Thoracic aorta (tissue), 2 donors: ENCODE measurements at places on chromosomes 3 and 15. TPM values are rescaled to one million over a fixed set of nuclear protein-coding genes. Genes with fewer than 3 reads are reported as not detected.

GRCh38 chr3:129942296-129942695 lies 32.2 kb upstream of the TRH start:
- no peaks in the 10 kb centered on the region for H3K4me1 ChIP-seq
- H3K27ac ChIP-seq = no peak overlapping the region
- H3K4me3 ChIP-seq = no peak overlapping the region
- no peak for DNase-seq

RPL15 gene
- total RNA-seq = 1,268 TPM

- H3K4me1 ChIP-seq = no peaks in the 10 kb centered on the region
- H3K36me3 ChIP-seq = peaks cover 22% of the 10 kb centered on the region
- DNase-seq = no peak
- no peak overlapping the region for H3K27ac ChIP-seq
Measured at GRCh38 chr15:28124841-28125240, 25.7 kb upstream of the OCA2 start.

RARRES1 gene
- 63.8 TPM for total RNA-seq

GPR171 gene
- 7.0 TPM for total RNA-seq

- no peak for DNase-seq
- no peaks in the 10 kb centered on the region for H3K27me3 ChIP-seq
- H3K4me1 ChIP-seq = peaks cover 39% of the 10 kb centered on the region
- H3K36me3 ChIP-seq = no peaks in the 10 kb centered on the region
- peak overlapping the region; percentile 98 for H3K27ac ChIP-seq
- no peak overlapping the region for H3K4me3 ChIP-seq
Measured at GRCh38 chr3:126098391-126098858, 14.5 kb upstream of the SLC41A3 start.

IQCF5 gene
- total RNA-seq = not detected

DNA sequence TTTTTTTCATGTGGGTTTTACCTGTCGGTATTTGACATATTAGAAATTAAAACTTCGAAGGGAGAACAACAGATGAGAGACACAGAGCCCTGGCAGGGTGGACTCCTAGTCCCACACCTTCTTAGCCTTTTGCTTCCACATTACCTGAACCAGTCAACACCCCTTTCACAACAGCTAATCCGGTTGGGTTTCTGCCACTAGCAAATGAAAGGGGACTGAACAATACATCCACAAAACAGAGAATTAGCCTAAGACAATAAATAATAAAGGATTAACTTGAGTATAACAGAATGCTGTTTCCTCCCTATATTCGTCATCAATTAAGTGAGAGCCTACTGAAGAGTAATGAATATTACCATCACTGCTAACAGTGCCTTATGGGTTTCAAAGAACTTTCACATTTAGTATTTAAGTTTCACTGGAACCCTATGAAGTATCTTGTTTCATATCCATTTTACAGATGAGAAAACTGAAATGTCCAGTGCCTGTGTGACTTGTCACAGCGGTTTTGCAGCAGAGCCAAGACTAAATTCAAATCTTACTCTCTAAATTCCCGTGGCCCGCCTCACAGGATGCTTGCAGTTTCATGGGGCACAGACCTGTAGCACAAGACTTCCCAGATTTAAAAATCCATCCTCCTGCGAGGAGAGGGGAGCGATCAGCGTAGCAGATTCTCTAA lies 1.0 kb upstream of the RAB8B start:
- peaks cover 10% of the 10 kb centered on the region for H3K4me1 ChIP-seq
- H3K4me3 ChIP-seq = peak overlapping the region; percentile 97
- H3K36me3 ChIP-seq = no peaks in the 10 kb centered on the region
- H3K27ac ChIP-seq = peak overlapping the region; percentile 40

DNA sequence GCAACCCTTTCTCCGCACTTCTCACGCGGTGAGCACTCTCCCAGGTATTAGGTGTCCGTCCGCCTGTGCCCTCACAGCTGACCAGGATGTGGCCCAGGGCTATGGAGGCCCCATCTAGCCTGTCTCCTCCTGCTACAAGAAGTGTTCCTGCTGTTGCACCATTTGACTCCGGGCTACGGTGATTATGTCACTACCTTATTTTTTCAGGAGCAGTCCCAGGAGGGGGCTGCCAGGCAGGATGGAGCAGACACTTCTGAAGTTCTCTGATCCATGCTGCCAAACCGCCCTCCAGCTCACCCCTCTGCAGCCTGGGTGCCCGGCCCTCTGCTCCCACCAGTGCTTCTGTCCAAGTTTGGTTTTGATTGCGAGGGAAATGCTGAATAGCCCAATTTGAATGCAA lies 36.9 kb downstream of the ZXDC start:
- no peaks in the 10 kb centered on the region for H3K4me1 ChIP-seq
- DNase-seq = no peak
- peaks cover 22% of the 10 kb centered on the region for H3K36me3 ChIP-seq
- no peaks in the 10 kb centered on the region for H3K27me3 ChIP-seq
- no peak overlapping the region for H3K27ac ChIP-seq
- H3K4me3 ChIP-seq = no peak overlapping the region

GRCh38 chr15:96285729-96286254 lies 44.7 kb upstream of the NR2F2 start:
- H3K4me1 ChIP-seq = no peaks in the 10 kb centered on the region
- no peak overlapping the region for H3K4me3 ChIP-seq
- H3K27me3 ChIP-seq = no peaks in the 10 kb centered on the region
- no peak for DNase-seq
- H3K27ac ChIP-seq = no peak overlapping the region

DNA sequence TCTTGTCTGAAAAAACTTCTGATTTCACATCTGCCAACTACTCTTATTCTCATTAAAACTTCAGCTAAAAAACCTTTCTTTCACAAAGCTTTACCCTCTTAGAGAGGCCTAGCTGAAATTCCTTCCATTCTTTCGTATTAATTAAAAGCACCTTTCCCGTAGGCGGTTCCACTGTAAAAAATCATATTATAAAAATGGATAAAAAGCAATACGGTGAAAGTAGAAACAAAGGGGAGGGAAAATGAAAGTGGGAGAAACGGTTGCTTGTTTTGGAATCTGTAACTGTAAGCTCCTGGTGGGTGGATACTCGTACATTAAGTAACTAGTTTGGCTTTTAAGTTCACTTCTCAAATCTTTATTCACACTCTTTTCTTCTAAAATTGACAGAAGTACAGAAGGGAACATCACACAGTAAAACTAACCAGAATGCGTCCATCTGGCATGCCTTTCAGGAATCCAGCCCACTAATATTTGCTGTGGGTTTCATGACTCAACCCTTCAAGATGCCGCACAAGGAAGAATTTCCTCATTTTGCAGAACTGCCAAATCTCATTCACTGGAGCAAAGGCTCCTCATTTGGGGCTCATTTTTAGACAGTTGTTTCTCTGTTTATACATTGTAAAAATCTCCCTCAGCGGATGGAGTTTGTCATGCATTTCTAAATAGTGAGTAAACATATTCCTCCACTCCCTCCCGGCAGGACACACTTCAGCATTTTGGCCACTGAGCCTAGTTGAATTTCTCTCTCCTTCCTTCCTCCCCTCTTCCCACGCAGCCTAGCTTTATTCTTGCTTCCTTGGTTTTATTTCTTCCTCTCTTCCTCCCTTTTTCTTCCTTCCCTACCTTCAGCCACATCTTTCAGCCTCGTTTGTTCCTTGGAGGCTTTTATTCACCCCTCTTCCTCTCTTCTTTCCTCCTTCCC lies 419.5 kb upstream of the NAALADL2 start:
- peak overlapping the region; percentile 85 for H3K4me3 ChIP-seq
- DNase-seq = no peak
- H3K4me1 ChIP-seq = peaks cover 5% of the 10 kb centered on the region
- H3K36me3 ChIP-seq = no peaks in the 10 kb centered on the region
- peak overlapping the region; percentile 76 for H3K27ac ChIP-seq

- no peaks in the 10 kb centered on the region for H3K27me3 ChIP-seq
- no peaks in the 10 kb centered on the region for H3K36me3 ChIP-seq
- no peaks in the 10 kb centered on the region for H3K4me1 ChIP-seq
- no peak for DNase-seq
- H3K27ac ChIP-seq = no peak overlapping the region
Measured at GRCh38 chr3:122100591-122101463, 45.7 kb downstream of the CD86 start.

GOLGA8G gene
- not detected for total RNA-seq

DNA sequence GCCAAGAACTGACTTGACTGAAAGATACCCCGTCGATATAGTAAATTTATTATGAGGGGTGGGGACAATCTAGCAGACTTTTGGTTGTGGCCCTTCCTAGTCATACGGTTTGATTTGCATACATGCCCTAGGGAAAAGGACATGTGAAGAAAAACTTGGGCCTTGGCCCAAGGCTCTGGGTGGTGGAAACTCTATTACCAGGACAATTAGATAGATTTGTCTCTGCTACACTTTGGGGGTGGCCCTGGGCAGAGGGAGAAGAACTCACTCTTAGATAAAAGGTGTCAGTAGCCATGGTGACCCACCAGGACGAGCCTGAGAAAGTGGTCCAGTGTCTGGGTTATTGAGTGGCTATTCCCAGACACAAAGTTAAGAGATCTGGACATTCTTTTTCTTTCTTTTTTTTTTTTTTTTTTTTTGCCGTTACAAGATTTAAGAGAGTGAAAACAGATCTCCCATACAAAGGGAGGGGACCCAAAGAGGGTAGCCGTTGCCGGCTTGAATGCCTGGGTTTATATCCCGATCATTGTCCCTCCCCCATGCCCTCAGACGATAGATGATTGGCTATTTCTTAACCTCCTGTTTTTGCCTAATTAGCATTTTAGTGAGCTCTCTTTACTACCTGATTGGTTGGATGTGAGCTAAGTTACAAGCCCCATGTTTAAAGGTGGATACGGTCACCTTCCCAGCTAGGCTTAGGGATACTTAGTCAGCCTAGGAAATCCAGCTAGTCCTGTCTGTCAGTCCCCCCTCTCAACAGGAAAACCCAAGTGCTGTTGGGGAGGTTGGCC lies 96.4 kb upstream of the SMAD3 start:
- no peaks in the 10 kb centered on the region for H3K27me3 ChIP-seq
- H3K27ac ChIP-seq = no peak overlapping the region
- no peak for DNase-seq

MEX3B gene
- total RNA-seq = 0.68 TPM

- no peaks in the 10 kb centered on the region for H3K4me1 ChIP-seq
- H3K4me3 ChIP-seq = no peak overlapping the region
- no peak overlapping the region for H3K27ac ChIP-seq
- DNase-seq = no peak
Measured at GRCh38 chr3:135325726-135326235, 530.7 kb downstream of the EPHB1 start.

- H3K4me3 ChIP-seq = no peak overlapping the region
- no peaks in the 10 kb centered on the region for H3K4me1 ChIP-seq
- H3K27ac ChIP-seq = no peak overlapping the region
- no peaks in the 10 kb centered on the region for H3K36me3 ChIP-seq
- no peak for DNase-seq
- H3K27me3 ChIP-seq = no peaks in the 10 kb centered on the region
Measured at GRCh38 chr3:109161487-109162123, 25.1 kb downstream of the C3orf85 start.

- H3K4me1 ChIP-seq = peaks cover 19% of the 10 kb centered on the region
- H3K27me3 ChIP-seq = no peaks in the 10 kb centered on the region
- peak overlapping the region; percentile 74 for H3K4me3 ChIP-seq
Measured at GRCh38 chr3:25432176-25432720, 4.2 kb downstream of the RARB start.

GHRL gene
- total RNA-seq = 3.0 TPM

USP50 gene
- not detected for total RNA-seq

GRCh38 chr3:14633819-14634424 lies 17.6 kb upstream of the CCDC174 start:
- no peak for DNase-seq
- H3K27ac ChIP-seq = no peak overlapping the region
- H3K36me3 ChIP-seq = no peaks in the 10 kb centered on the region
- H3K4me3 ChIP-seq = no peak overlapping the region

DNA sequence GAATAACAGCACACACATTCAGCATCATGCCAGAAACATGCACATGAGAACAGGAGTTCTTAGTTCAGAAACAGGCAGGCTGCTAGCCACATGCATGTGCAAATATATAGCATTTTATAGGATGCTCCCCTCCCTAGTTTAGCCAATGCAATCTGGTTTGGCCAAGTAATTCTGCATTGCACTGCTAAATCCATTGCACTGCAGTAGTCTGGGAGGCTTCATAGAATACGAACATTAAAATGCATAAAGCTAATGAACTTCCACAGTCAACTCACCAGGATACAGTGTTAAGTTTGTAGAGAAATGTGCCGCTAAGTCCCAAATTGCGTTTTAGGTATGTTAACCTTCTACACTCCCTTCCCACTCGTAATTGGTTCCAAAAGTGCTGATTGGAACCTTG lies 41.8 kb downstream of the EHHADH start:
- no peaks in the 10 kb centered on the region for H3K27me3 ChIP-seq
- no peak for DNase-seq
- H3K4me3 ChIP-seq = no peak overlapping the region
- H3K36me3 ChIP-seq = no peaks in the 10 kb centered on the region

CDHR4 gene
- total RNA-seq = not detected

GRCh38 chr3:136819731-136820679 lies 1.1 kb downstream of the SLC35G2 start:
- no peaks in the 10 kb centered on the region for H3K27me3 ChIP-seq
- H3K27ac ChIP-seq = peak overlapping the region; percentile 62
- H3K4me3 ChIP-seq = peak overlapping the region; percentile 85
- H3K4me1 ChIP-seq = peaks cover 19% of the 10 kb centered on the region
- H3K36me3 ChIP-seq = no peaks in the 10 kb centered on the region

- H3K4me1 ChIP-seq = peaks cover 32% of the 10 kb centered on the region
Measured at GRCh38 chr3:195889870-195890295, 18.5 kb downstream of the TNK2 start.

DNA sequence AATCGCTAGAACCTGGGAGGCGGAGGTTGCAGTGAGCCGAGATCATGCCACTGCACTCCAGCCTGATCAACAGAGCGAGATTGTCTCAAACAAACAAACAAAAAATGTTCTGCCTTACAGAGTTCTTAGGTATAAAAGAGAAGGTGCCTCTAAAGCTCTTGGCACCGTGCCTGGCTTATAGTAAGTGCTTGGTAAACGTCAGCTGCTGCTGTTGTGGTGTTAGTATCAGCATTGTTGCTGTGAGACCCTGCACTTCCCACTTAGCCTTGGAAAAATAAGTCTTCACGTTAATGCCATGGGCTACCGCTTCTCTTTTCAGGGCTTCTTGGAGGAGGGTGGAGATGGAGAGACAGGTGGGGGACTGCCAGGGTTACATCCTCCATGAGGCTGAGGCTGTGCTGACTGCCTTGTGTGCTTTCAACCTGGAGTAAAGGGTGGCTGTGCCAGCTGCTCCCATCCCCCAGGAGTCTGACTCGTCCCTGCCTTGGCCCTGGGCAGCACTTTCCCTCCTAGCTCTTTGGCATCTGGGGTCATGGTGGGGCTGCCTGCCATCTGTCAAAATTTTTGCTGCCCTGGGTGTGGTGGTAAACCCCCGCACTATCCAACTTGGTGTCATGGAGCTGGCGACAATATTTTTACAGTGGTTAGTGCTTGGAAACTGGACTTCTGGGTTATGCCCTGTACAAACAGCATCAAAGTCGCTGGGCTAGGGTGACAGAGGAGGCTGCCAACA lies 17.8 kb downstream of the FLNB start:
- no peaks in the 10 kb centered on the region for H3K36me3 ChIP-seq
- H3K27me3 ChIP-seq = no peaks in the 10 kb centered on the region
- peak overlapping the region; percentile 64 for H3K27ac ChIP-seq

GRCh38 chr3:70980646-70981170 lies 602.8 kb downstream of the FOXP1 start:
- DNase-seq = no peak
- no peaks in the 10 kb centered on the region for H3K27me3 ChIP-seq
- H3K4me3 ChIP-seq = no peak overlapping the region
- H3K36me3 ChIP-seq = peaks cover 24% of the 10 kb centered on the region

GRCh38 chr3:96900566-96900965 lies 86.2 kb downstream of the EPHA6 start:
- H3K36me3 ChIP-seq = no peaks in the 10 kb centered on the region
- H3K4me3 ChIP-seq = no peak overlapping the region
- H3K4me1 ChIP-seq = no peaks in the 10 kb centered on the region
- no peaks in the 10 kb centered on the region for H3K27me3 ChIP-seq
- DNase-seq = no peak
- no peak overlapping the region for H3K27ac ChIP-seq
